Heart left ventricle (tissue), 16 donors: ENCODE measurements at places on chromosomes 5 and 9. TPM values are rescaled to one million over a fixed set of nuclear protein-coding genes. Genes with fewer than 3 reads are reported as not detected.

LCN12 gene
- total RNA-seq: 23.7 TPM

DNA sequence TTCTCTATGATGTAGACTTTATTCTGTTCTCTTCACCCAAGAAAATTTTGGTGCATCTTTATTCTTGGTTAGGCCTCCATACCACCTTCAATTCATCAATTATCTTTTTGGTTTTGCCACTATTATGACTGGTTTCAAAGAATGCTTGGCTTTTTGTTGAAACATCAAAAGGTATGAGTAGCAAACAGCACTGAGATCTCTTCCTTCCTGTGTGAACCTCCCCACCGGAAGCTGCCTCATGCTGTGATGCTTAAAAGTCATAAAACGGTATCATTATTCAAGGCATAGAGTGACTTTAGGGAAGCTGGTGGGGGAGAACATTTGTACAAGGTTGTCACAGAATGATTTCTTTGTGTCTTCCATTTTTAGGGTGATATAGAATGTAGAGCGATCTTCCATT is 70.6 kb downstream of the IQGAP2 start:
- DNase-seq: no peak

DNA sequence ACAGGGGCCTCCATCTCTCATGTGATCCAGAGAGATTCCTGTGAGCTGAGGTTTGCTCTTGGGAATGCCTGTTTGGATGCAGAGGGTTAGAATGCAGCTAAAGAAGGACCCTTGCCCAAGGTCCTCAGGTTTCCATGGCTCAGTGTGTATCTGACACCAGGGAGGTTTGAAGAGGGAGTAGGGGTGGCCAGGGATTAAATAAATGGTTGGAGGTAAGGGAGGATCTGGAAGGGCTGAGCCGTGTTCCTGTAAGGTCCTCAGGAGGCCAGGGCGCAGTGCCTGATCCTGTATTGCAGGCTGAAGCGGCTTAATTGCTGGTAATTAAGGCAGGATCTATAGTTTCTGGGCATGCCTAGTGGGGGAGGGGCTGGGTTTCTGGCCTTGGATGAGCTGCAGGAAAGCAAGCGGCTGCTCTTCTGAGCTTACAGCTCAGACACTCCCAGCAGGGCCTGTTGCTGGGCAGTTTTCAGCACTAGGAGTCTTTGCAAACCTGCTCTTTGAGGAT is 41.5 kb upstream of the MAP1B start:
- no peak for DNase-seq

ACOT12 gene
- total RNA-seq: not detected

FOXD4L4 gene
- total RNA-seq: not detected

PLPPR1 gene
- total RNA-seq: not detected

PTGES gene
- 0.62 TPM for total RNA-seq

TYRP1 gene
- 101 TPM for total RNA-seq

UBLCP1 gene
- 13.8 TPM for total RNA-seq

DNA sequence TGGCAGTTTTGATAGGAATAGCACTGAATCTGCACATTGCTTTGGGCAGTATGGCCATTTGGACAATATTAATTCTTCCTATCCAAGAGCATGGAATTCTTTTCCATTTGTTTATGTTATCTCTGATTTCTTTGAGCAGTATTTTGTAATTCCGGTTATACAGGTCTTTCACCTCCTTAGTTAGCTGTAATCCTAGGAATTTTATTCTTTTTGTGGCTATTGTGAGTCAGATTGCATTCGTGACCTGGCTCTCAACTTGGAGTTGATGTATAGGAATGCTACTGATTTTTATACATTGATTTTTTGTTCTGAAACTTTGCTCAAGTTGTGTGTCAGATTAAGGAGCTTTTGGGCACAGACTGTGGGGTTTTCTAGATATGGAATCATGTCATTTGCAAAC is 24.0 kb downstream of the TMEM161B start:
- no peak for DNase-seq

DNA sequence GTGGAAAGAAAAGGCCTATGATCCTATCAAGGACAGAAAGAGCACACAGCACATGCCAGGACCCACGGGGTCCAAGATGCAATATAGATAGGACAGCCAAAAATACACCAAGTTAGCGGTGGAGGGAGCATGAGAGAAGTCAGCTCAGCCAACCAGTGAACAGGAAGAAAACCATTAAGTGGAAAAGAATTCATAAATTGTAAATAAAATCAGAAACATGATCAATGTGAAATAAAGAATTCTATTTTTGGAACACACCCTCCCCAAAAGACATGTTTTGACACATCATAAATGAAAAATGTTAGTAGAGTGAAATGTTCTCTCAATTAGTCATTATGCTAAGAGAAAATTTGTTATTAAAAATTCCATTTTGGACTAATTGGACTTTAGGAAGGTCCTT is 35.6 kb downstream of the ATPSCKMT start:
- DNase-seq: no peak

- DNase-seq: no peak
Observed at GRCh38 chr9:16825331-16825725, 45.1 kb downstream of the BNC2 start.

GRCh38 chr5:41686767-41687166 is 176.4 kb upstream of the PLCXD3 start:
- DNase-seq: no peak

GCNT1 gene
- 18.0 TPM for total RNA-seq

DNA sequence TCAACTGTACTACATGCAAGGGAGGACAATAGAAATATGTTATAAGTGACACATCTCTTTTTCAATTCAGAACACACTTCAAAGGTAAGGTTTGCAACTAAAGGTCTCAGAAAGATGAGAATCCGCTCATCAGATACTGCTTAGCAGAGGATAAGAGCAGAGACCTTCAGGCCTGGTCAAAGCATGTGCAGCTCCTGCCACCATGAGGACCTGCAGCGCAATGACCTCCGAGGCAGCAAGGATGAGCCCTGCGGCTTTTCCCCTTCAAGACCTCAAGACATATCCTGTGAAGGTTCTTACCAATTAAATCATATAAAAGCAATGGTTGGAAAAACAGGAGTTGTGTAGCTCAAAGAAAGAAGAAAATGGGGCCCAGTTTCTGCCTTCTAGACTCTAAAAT is 135.8 kb downstream of the TRIM36 start:
- no peak for DNase-seq

DNA sequence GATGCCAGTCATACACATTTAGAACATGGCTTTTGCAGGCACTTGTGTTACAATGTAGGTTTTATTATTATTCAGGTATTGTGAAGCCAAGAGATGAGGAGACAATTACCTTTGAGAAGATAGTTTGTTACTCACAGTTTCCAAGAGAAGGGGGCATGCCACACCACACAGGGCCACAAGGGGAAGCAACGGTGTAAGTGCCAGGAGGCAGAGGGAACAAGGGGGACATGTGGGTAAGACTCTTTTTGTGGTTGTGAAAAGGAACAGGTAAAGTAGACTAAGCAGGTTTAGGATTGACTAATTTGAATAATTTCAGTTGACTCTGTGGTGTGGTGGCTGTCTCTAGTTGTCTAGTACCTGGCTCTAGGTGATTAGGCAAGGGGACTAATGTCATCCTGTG is 191.2 kb downstream of the TRPM6 start:
- DNase-seq: no peak

- no peak for DNase-seq
Observed at GRCh38 chr5:19920761-19921160, 67.2 kb downstream of the CDH18 start.

- DNase-seq: no peak
Observed at GRCh38 chr5:31898036-31898632, 259.2 kb downstream of the PDZD2 start.

- DNase-seq: no peak
Observed at GRCh38 chr5:1343931-1344901, 683 bp downstream of the CLPTM1L start.

DNA sequence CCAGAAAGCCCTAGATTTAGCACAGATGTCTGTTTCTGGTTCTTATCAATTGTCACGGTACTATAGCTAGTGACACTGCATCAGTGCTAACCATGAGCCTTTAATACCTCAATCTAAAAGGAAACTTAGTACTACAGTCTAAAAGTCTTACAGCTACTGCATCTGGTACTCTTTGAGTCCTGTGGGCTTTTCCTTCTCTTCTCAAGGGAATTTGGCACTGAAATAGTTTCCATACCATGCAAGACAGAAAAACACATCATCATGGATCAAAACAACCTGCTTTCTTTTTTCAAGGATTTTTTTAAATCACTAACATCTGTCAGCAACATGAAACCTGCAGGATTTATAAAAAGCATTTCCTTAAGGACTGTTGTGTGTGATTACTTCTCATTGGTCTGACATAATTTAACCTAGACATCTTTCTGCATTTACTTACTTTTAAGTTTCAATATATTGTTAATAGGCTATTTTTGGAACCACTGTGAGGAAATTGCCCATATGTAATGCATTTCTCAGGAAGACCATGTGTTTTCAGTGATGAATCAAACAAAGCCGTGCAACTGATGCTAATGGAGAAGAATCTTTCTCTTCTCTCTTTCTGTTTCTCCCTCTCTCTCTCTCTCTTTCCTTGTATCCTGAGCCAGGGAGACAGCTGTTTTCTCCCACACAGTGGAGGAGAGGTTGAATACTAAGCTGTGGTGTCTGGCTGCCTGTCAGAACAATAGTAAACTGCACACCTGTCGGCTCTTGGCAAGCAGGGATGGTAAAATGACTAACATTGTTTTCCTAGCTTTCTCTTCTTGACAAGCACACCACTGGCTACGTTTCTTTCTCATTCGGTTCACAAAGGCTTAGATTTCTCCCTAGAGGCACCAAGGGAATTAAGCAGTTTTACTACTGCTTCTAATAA is 273.4 kb downstream of the CSNK1G3 start:
- peak; percentile 30 for DNase-seq

- DNase-seq: no peak
Observed at GRCh38 chr9:135567311-135567710, 5.8 kb downstream of the PAEP start.

GRCh38 chr9:19148187-19148586 is 20.9 kb upstream of the PLIN2 start:
- no peak for DNase-seq

GRCh38 chr5:169803077-169803981 is 166.3 kb downstream of the DOCK2 start:
- peak; percentile 63 for DNase-seq

CDKN2B-AS1 gene
- total RNA-seq: 0.61 TPM

DNA sequence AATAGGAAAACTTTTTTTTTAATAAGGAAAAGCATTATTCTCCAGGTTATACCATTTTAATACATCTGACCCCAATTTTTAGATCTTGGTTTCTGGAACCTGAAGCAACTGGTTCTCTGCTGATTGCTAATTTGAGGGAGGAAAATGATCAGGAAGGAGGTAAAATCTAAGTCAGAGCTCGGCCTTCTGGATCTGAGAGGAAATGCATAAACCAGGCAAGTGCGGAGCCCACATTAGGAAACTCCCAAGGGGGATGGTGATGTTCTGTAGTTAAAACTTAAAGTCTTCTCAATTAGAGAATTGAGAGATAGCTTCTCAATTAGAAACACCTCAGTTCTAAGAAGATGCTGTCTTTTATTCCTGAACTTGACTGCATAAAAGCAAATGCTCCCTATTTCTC is 113.5 kb downstream of the TSSK1B start:
- no peak for DNase-seq

DNA sequence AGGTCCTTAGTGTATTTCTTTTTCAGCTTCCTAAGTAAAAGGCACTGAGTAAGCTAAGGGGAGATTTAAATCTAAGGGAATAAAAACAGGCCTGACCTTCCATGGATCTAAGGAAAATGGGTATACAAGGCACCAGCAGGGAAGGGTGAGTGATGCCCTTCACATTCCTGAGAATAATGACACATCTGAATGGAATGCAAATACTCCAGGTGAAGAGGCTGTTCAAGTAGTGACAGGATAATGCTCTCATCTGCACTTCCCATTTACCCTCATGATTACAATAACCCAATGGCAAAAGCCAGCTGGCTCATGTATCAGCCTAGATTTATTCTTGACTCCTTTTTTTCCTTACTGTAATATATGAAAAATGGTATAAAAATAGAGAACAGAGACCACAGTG is 216.2 kb upstream of the ACTBL2 start:
- DNase-seq: no peak
